ENCODE measurements at places on chromosomes 11 and 22. TPM values are rescaled to one million over a fixed set of nuclear protein-coding genes. Genes with fewer than 3 reads are reported as not detected.

GRCh38 chr11:11400635-11401232 lies 47.7 kb upstream of the CSNK2A3 start:
- DNase-seq, result no peak

DNA sequence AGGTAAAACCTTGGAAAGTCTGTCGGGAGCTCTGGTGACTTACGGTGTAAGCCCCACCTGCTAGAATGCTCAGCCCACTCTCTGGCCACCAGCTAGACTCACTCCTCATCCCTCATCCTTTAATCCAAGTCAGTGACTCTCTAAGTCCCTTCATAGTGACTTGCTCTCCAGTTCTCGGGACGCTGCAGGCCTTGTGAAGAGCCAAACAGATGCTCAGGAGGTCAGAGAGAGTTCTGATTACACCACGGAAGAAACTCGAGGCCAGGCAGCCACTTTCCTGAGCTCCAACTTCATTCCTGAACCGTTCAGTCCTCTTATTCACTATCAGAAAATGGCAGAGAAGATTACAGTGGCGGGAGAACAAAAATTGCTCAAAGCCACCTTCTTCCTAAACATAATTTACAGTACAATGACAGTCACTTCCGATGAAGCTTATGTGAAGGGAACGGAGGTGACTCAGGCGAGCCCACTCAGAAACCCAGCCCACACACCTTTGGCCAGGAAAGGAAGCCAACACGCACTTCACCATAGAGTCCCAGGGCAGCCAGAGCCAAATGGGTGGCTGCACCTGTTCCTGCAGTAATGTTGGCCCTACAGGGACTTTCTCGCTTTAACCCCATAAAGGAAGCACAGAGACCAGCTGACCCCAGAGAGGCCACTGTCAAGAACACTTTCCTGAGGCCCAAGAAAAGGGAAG lies 100.4 kb downstream of the GALNT18 start:
- no peak for DNase-seq

- DNase-seq, result no peak
Measured at GRCh38 chr11:3747704-3748103, 49.6 kb downstream of the NUP98 start.

GRCh38 chr11:11589437-11589836 lies 32.4 kb downstream of the GALNT18 start:
- DNase-seq, result no peak

- peak; percentile 14 for DNase-seq
Measured at GRCh38 chr11:117605331-117605730, 191.7 kb downstream of the DSCAML1 start.

DNA sequence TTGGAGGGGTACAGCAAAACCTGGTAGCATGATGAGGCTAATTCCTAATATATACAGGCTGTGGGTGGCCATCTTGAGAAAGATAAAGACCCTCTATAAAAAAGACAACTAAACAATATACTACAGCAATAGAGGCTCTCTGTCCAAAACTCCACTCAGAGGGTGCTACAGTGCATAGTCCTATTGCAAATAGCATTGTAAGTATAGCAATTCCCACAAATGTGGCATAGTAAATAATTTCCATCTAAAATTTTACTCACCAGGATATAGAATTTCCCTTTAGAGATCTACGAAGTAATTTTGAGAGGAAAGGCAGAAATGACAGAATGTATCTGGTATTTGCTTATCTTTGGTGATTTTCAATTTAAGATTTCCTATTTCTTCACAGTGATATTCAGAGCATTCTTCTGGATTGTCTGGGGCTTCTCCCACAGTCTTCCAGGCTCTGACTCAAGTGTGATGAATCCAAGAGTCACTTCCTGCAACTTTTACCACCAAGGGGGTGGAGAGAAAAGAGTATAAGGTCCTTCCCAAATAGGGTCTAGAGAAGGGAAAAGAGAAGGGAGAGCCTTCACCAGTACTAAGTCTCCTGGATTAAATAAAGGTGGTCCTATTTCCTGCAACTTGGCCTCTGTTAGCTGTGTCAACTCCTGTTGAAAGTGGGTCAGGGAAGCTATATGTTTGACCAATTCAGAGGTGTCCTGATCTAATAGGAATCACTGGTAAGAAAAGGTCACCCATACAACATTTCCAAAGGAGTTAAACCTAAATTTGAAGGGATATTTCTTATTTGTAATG lies 1054.7 kb upstream of the CNTN5 start:
- no peak for DNase-seq

DNA sequence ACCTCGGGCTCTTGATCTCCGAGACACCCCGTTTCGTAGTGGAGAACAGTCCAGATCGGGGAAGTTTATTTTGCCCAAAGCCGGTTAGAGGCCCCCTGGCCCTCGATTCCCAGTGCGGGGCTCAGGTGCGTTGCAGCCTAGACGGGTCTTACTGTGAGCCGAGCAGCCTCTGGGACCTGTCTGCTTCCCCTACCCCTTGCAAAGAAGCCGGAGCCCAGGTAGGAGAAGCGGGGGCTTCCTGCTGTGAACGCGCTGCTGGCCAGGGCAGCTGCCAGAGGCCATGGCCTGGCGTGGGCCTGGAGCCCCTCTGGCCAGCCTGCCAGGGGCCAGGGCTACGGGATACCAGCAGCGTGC lies 621 bp downstream of the TSPO start:
- DNase-seq, result no peak

The C22orf31 gene
- total RNA-seq, result not detected

The DERL3 gene
- total RNA-seq, result 0.56 TPM

The JOSD1 gene
- 87.4 TPM for total RNA-seq

The GGTLC3 gene
- not detected for total RNA-seq

The KRTAP5-2 gene
- not detected for total RNA-seq

The FXYD6 gene
- total RNA-seq, result 8.4 TPM
